ENCODE measurements at places on chromosomes 3 and 15. TPM values are rescaled to one million over a fixed set of nuclear protein-coding genes. Genes with fewer than 3 reads are reported as not detected.

GRCh38 chr3:169931747-169932520 is 20.6 kb downstream of the SAMD7 start:
- DNase-seq = no peak
- H3K4me1 ChIP-seq = peaks cover 6% of the 10 kb centered on the region
- no peak overlapping the region for H3K4me3 ChIP-seq
- peaks cover 28% of the 10 kb centered on the region for H3K27me3 ChIP-seq
- H3K27ac ChIP-seq = no peak overlapping the region
- no peaks in the 10 kb centered on the region for H3K36me3 ChIP-seq

DNA sequence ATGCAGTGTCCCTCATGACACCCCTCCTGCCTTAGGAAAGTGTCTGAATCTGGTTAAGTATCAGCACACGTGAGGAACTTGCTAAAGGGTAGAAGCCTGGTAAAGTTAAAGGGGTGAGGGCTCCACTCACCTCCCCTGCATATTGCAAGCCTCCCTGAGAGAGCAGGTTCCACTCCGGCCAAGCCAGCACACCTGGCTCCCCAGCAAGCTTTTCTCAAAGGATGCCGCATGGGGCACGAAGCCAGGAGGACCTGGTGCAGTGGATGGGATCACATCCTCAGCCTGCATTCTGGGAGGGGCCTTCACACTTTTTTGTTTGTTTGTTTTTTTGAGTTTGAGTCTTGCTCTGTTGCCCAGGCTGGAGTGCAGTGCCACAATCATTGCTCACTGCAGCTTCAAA is 79.9 kb downstream of the PCSK6 start:
- H3K27me3 ChIP-seq = no peaks in the 10 kb centered on the region
- no peak for DNase-seq
- no peak overlapping the region for H3K4me3 ChIP-seq
- H3K4me1 ChIP-seq = no peaks in the 10 kb centered on the region
- no peak overlapping the region for H3K27ac ChIP-seq

DNA sequence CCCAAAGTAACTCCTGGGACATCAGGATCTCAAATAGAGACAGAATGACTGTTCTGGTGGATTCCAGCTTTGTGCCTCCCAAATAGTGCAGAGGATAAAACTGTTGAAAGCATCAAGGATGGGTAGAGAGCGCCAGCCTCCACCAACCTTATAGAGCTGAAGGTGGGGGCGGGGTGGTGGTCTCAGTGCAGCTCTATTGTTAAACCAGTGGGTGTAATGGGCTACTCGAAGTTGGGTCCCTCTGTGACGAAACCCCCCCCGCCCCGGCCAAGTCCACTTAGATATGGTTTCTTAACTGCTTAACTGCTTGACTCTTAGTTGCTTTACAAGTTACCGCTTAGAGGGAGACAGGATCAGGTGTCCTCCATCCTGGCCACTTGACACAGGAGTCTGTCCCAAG is 22.7 kb downstream of the DHX30 start:
- H3K36me3 ChIP-seq = peaks cover 49% of the 10 kb centered on the region
- peak overlapping the region; percentile 85 for H3K4me3 ChIP-seq

GOLGA8S gene
- total RNA-seq = 0.16 TPM

CRABP1 gene
- total RNA-seq = not detected

LRRN1 gene
- 1.2 TPM for total RNA-seq

SPESP1 gene
- total RNA-seq = 16.8 TPM

CYP11A1 gene
- total RNA-seq = not detected

DNA sequence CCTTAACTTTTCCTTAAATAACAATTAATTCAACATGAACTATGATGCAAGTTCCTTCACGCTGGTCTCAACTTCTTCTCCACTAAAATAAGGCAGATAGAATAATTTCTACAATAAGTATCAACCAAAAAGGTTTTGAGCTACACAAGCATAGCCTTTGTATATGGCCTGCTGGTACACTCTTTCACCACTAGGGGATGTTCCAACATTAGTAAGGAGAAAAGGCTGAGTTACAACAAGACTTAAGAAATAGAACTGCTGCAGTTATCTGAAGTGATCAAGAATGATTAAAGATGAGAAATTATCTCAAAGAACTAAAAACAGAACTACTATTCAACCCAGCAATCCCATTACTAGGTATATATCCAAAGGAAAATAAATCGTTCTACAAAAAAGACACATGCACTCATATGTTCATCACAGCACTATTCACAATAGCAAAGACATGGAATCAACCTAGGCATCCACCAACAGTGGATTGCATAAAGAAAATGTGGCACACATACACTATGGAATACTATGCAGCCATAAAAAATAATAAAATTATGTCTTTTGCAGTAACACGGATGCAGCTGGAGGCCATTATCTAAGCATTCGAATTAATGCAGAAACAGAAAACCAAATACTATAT is 14.4 kb downstream of the ATP13A3 start:
- H3K27me3 ChIP-seq = no peaks in the 10 kb centered on the region
- peak; percentile 71 for DNase-seq
- H3K4me1 ChIP-seq = peaks cover 17% of the 10 kb centered on the region
- H3K4me3 ChIP-seq = no peak overlapping the region
- H3K27ac ChIP-seq = no peak overlapping the region
- H3K36me3 ChIP-seq = no peaks in the 10 kb centered on the region

CNTN4 gene
- total RNA-seq = 0.12 TPM

DNA sequence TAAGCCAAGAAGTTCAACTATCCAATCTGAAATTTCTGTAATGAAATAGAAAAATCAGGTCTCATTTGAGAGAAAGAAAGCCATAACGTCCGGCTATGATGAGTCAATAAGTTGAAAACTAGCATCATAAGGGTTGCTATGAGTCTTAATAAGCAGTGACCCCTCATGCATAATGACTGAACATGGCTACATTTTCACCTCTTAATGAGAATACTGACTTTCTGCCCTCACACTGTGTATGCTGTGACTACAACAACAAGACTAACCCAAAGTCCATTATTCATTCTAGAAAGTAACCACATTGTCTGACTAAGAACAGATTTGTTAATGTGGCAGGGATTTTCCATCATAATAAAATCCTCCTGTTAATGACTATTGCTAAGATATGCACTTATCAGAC is 884.0 kb upstream of the CADM2 start:
- no peaks in the 10 kb centered on the region for H3K4me1 ChIP-seq
- H3K27ac ChIP-seq = no peak overlapping the region
- H3K4me3 ChIP-seq = no peak overlapping the region

GPR62 gene
- total RNA-seq = not detected

MEX3B gene
- total RNA-seq = 4.6 TPM

CILP gene
- total RNA-seq = not detected

DNA sequence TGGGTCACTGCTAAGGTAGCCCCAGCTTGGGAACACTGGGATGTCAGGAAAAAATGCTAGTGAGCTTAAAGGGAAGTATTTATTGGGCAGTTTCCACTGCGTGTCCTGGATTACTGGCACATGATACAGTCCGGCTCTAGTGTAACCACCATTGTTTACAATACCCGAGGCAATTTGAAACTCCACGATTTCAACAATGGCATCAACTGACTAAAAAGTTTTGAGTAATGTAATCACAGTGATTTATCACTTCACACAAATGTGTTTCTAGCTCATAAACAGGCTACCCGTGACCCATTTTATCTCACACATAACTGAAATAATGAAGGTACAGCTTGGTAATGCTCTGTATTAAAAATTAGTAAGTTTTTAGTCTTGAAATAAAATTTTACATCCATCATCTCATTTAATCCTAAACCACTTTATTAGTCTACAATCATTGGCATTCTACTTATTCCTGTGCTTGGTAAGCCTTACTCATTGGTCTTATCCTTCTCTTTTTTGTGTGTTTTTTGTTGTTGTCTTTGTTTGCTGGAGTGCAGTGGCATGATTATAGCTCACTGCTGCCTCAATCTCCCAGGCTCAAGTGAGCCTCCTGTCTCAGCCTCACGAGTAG is 7.6 kb downstream of the ZMAT3 start:
- H3K4me1 ChIP-seq = peaks cover 73% of the 10 kb centered on the region
- H3K27ac ChIP-seq = peak overlapping the region; percentile 97
- peak overlapping the region; percentile 15 for H3K4me3 ChIP-seq
- H3K36me3 ChIP-seq = peaks cover 91% of the 10 kb centered on the region

ISY1 gene
- 57.8 TPM for total RNA-seq

DNA sequence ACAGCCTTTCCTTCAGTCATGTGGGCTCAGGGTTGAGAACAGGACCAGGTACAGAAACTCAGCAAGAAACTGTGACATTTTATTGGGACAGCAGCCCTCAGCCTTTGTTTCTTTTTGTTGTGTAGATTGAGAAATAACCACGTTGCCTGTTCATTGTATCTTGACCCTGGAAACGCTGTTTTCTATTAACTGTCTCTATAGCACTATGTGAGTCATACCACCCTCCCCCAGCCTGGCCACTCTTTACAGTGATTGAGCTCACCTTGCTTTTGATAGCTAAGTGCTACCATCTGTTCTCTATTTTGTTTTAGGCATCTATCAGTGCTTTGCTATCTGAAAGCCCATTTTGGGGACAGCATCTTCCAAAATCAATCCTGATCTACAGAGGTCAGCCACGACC is 127.9 kb downstream of the CD47 start:
- peak; percentile 68 for DNase-seq
- peaks cover 14% of the 10 kb centered on the region for H3K4me1 ChIP-seq
- no peak overlapping the region for H3K27ac ChIP-seq
- no peaks in the 10 kb centered on the region for H3K27me3 ChIP-seq
- no peak overlapping the region for H3K4me3 ChIP-seq

RARRES1 gene
- total RNA-seq = not detected

DNA sequence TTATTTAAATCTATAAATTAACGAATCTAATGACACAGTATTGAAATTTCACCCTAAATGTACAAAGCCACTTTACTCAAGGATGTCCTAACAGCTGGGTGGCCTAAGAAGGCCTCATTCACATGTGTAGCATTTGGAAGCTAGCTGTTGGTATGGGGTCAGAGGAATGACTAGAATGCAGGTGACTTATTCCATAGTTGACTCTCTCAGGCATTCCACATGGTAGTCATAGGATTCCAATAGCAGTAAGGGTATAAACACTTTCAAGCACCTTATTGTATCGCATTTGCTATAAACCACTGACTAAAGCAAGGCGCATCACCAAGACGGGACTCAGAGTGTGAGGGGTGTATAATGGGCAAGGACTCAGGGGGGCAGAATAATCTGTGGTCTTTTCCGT is 294.8 kb upstream of the EPHA3 start:
- peaks cover 30% of the 10 kb centered on the region for H3K4me1 ChIP-seq
- H3K36me3 ChIP-seq = no peaks in the 10 kb centered on the region
- H3K4me3 ChIP-seq = no peak overlapping the region
- no peak overlapping the region for H3K27ac ChIP-seq
- DNase-seq = no peak

- H3K27me3 ChIP-seq = no peaks in the 10 kb centered on the region
- no peak overlapping the region for H3K27ac ChIP-seq
- peaks cover 14% of the 10 kb centered on the region for H3K36me3 ChIP-seq
- no peak overlapping the region for H3K4me3 ChIP-seq
- DNase-seq = peak; percentile 38
- H3K4me1 ChIP-seq = peaks cover 15% of the 10 kb centered on the region
These were observed 218.2 kb upstream of the TPM1 start for GRCh38 chr15:62824111-62825015.

FBLN2 gene
- not detected for total RNA-seq

SYNPR gene
- not detected for total RNA-seq

HTR3E gene
- total RNA-seq = not detected

- no peaks in the 10 kb centered on the region for H3K27me3 ChIP-seq
- no peak overlapping the region for H3K4me3 ChIP-seq
- H3K27ac ChIP-seq = no peak overlapping the region
- DNase-seq = no peak
- peaks cover 14% of the 10 kb centered on the region for H3K4me1 ChIP-seq
- H3K36me3 ChIP-seq = no peaks in the 10 kb centered on the region
These were observed 167.0 kb upstream of the TBL1XR1 start for GRCh38 chr3:177364236-177364635.

DNA sequence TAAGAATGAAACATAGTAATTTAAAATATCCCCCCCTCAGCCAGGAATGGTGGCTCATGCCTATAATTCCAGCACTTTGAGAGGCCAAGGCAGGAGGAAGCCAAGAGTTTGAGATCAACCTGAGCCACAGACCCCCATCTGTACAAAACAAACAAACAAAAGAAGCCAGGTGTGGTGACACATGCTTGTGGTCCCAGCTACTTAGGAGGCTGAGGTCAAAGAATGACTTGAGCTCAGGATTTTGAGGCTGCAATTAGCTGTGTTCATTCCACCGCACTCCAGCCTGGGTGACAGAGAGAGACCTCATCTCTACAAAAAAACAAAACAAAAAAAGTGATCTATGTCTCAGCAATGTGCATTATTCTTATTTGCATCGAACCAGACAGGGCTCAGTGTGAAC is 800.8 kb downstream of the MCTP2 start:
- no peak overlapping the region for H3K27ac ChIP-seq
- no peak overlapping the region for H3K4me3 ChIP-seq
- H3K4me1 ChIP-seq = no peaks in the 10 kb centered on the region
- DNase-seq = no peak

- no peak for DNase-seq
- H3K27me3 ChIP-seq = no peaks in the 10 kb centered on the region
- H3K27ac ChIP-seq = no peak overlapping the region
- H3K36me3 ChIP-seq = peaks cover 4% of the 10 kb centered on the region
- H3K4me1 ChIP-seq = peaks cover 23% of the 10 kb centered on the region
These were observed 16.3 kb downstream of the RTP1 start for GRCh38 chr3:187213616-187214015.

KLHL6 gene
- total RNA-seq = not detected

MFGE8 gene
- total RNA-seq = 254 TPM

CCR8 gene
- not detected for total RNA-seq

CCNB2 gene
- total RNA-seq = 25.7 TPM

DNA sequence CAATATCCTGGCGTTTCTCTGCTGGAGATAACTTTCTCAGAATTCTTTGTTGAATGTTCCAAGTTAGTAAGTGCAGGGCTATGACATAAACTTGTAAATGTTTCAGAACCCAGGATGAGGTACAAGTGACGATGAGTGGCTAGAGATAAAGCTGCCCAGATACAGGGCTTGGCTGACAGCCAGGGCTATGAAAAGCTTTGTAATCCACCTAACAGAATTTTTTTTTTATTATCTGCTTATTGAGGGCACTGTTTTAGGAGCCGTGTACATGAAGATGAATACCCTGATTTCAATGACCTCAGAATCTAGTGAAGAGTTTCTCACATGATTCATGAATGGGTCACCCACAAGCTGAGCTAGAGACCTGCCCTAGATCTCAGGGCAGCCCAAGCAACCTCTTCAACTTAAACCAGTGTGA is 431.4 kb downstream of the DIPK2A start:
- H3K27ac ChIP-seq = no peak overlapping the region
- no peaks in the 10 kb centered on the region for H3K27me3 ChIP-seq
- no peak for DNase-seq
- H3K36me3 ChIP-seq = no peaks in the 10 kb centered on the region
- H3K4me3 ChIP-seq = no peak overlapping the region

DNA sequence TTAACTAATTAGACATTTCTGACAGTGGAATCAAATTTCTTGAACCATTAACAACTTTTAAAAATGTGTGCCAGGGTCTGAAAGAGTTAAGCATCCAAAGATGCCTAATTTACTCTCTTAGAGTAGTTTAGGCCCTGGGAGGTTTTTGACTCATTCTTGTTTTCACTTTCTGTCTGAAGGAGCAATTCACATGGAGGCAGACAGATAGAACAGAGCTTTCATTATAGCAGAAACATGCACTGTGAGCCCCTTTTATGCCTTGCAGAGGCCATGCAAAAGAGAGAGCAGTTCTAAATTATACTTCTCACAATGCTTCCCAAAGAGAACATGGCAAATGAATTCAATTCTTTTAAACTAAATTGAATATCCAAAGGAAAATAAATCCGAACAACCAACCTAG is 554.8 kb downstream of the MFSD1 start:
- H3K27me3 ChIP-seq = peaks cover 17% of the 10 kb centered on the region
- no peak overlapping the region for H3K27ac ChIP-seq
- no peaks in the 10 kb centered on the region for H3K4me1 ChIP-seq
- no peak for DNase-seq
- H3K4me3 ChIP-seq = no peak overlapping the region

Measured in MCF 10A (cell line).